Tibial nerve (tissue), 4 donors: ENCODE measurements at places on chromosomes 16 and 17.

- no peaks in the 10 kb centered on the region for H3K27me3 ChIP-seq
- H3K4me1 ChIP-seq, result no peaks in the 10 kb centered on the region
- H3K36me3 ChIP-seq, result no peaks in the 10 kb centered on the region
- no peak overlapping the region for H3K4me3 ChIP-seq
- DNase-seq, result no peak
Observed at GRCh38 chr17:74595037-74595750, 3.1 kb upstream of the CD300LD start.

GRCh38 chr16:64865069-64865696 lies 256.7 kb downstream of the CDH11 start:
- DNase-seq, result no peak
- no peak overlapping the region for H3K4me3 ChIP-seq
- H3K36me3 ChIP-seq, result no peaks in the 10 kb centered on the region
- H3K27ac ChIP-seq, result no peak overlapping the region
- H3K27me3 ChIP-seq, result no peaks in the 10 kb centered on the region

DNA sequence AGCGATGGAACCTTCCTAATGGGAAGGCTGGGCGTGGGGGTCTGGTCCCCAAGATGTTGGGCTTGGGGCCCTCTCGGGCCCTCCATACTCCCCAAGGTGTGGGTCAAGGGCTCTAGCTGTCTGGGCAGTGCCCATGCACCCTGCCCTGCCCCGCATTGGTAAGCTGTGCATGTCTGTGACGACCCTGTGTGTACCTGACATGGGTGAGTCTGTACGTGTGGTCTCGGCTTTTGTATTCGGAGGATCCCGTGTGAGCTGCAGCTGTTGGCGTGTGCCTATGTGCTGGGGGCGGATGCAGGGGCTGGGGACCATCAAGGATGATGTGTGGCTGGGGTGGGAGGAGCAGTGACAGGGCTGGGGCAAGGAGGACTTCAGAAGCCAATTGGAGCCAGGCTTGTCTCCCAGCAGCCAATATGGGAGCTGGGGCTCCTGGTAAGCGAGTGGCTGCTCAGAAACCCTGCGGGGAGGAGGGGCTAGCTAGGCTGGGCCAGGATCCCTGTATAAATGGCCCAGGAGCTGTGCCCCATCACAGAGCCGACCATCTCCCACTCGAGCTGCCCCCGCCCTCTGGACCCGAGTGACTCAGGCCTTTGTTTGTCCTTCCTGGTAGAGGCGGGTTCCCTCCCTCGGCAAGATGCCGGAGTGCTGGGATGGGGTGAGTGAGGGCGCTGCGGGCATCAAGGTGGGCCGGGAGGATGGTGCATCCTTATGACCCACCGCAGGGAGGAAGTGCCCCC lies at the start of gene NDRG4:
Gene NDRG4 (plus strand): TSS at position 529 of the 737 bp plus-strand sequence. CDS start 106 bp downstream, at position 635.
- no peak within 1 kb of the TSS for H3K27ac ChIP-seq
- H3K27me3 ChIP-seq, result no peaks in the 10 kb centered on the region
- H3K36me3 ChIP-seq, result no peaks in the 10 kb centered on the region
- DNase-seq, result no peak

DNA sequence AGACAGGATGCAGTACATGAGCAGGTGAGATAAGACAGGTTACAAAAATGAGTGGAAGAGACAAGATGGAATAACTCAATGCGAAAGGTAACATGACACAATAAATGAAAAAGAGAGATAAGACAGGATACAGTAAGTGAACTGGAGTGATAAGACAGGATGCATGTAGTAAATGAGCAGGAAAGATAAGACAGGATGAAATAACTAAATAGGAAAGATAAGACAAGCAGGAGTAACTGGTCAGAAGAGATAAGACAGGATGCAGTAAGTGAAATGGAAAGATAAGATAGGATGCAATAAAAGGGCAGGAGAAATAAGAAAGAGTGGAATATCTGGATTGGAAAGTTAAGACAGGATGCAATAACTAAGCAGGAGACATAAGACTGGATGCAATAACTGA lies 8.3 kb upstream of the MYH4 start:
- no peaks in the 10 kb centered on the region for H3K27me3 ChIP-seq
- H3K27ac ChIP-seq, result no peak overlapping the region
- H3K36me3 ChIP-seq, result no peaks in the 10 kb centered on the region
- no peaks in the 10 kb centered on the region for H3K4me1 ChIP-seq
- no peak overlapping the region for H3K4me3 ChIP-seq

- no peak overlapping the region for H3K4me3 ChIP-seq
- no peaks in the 10 kb centered on the region for H3K36me3 ChIP-seq
- H3K27me3 ChIP-seq, result no peaks in the 10 kb centered on the region
Observed at GRCh38 chr17:17345294-17345597, 42.1 kb downstream of the NT5M start.
